ENCODE measurements at places on chromosomes 1 and 21. TPM values are rescaled to one million over a fixed set of nuclear protein-coding genes. Genes with fewer than 3 reads are reported as not detected.

GCSAML gene
- total RNA-seq = 0.49 TPM

GRCh38 chr1:8091691-8092090 lies 65.6 kb upstream of the ERRFI1 start:
- no peak for DNase-seq

- no peak for DNase-seq
Observed at GRCh38 chr1:245207056-245207638, 52.4 kb downstream of the KIF26B start.

GRCh38 chr1:230702934-230703678 lies 10.8 kb downstream of the AGT start:
- no peak for DNase-seq

DNA sequence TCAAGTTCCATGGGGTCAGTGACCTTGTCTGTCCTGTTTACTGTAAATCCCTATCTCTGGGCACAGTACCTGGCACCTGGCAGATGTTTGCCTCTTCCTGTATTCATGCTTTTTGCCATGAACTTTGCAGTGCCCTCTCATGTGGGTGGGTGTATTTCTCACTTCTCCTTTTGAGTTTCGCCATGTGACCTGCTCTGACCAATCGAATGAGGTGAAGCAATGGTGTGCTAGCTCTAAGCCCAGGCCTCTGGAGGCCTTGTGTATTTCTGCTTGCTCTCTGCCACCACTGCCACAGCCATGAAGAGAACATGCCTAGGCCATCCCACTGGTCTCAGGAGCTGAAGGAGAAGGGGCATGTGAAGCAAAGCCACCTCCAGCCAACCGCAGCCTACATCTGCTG lies 185.5 kb upstream of the ZC3H12A start:
- peak; percentile 80 for DNase-seq

- DNase-seq = no peak
Observed at GRCh38 chr1:180563026-180563827, 4.5 kb downstream of the OVAAL start.
